ENCODE measurements at places on chromosomes 4 and X. TPM values are rescaled to one million over a fixed set of nuclear protein-coding genes. Genes with fewer than 3 reads are reported as not detected.

Gene RASL11B
- total RNA-seq, result not detected

Gene KIAA0232
- total RNA-seq, result 5.7 TPM

GRCh38 chr4:124449881-124450280, 262.7 kb downstream of the ANKRD50 start:
- DNase-seq, result no peak

Gene TFE3
- total RNA-seq, result 53.6 TPM

DNA sequence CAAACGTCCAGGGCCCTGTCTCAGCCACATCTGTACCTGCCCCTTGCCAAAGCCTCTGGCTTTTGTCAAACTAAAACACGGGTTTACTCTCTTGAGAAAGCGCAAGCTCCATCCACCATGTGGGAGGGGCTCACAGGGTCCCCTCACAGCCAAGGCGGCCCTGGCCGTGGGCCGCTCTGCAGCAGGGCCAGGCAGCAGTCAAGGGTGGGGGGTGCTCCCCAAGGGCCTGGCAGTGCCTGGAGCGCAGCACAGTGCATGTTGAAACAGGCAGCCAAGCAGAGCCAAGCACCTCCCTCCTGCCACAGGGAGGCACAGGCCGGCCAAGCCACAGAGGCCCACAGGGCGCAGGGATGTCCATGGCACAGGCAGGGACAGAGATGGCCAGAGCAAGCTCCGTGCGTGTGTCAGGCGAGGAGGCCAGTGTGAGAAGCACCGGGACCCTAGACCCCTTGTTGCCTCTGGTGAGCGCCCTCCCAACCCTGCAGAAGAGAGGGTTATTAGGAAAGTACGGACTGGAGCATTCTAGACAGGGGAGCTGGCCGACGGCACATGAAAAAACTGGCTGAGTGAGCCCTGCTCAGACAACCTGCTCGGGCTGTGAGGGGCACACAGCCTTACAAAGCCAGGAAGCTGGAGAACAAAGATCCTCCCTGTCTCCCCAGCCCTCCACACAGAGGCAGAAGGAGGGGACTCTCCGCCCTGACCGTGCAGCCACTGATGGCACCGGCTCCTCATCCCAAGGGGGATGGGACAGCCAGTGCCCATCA, 39.0 kb downstream of the FAM53A start:
- no peak for DNase-seq

- no peak for DNase-seq
Measured at GRCh38 chr4:140426610-140427105, 790 bp downstream of the CLGN start.

GRCh38 chr4:137390707-137391106, 141.6 kb downstream of the PCDH18 start:
- DNase-seq, result no peak

Gene GAGE1
- total RNA-seq, result not detected

- no peak for DNase-seq
Measured at GRCh38 chrX:120406638-120407037, 44.7 kb downstream of the ATP1B4 start.

Gene CEP135
- total RNA-seq, result 5.5 TPM

DNA sequence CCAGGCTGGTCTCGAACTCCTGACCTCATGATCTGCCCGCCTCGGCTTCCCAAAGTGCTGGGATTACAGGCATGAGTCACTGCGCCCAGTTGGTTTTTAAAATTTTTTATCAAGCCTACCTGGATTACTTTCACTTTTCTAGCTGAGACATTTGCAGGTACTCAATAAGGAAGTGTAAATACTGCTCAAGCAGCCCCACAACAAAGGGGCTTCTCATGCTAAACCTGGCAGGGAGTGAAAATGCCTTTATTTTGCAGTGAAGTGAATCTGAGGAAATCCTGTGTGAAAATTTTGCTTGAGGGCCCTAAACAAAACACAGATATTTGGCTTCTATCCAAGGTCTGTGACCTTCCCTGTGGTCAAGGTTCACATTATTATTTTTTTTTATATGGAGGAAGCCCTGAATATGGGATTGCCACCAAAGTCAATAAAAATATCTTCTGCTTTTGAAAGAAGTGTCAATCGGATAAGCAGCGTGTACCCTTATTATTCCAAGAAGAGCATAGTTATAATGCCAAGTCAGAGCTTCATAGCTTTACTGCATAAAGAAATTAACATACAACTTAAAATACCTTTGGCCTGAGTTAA, 481.0 kb downstream of the SH2D1A start:
- no peak for DNase-seq

DNA sequence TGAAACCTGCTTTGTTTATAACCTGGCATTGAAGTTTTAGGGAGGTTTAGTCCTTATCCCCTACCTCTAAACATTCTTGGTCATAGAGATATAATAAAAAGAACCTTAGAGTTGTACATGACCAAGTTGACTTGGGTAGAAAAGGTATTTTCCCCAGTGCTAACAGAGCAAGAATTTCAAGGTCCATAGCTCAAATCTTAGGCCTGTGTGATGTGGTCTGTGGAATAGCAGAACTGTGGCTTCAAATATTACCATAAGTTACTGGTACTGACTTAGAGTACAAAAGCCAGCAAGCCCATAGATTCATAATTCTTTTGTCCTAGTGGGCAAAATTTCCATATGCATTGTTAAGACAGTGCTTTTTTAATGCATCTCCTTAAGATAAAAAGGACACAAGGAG, 91.2 kb downstream of the GPRIN3 start:
- no peak for DNase-seq

Gene NLGN4X
- not detected for total RNA-seq

DNA sequence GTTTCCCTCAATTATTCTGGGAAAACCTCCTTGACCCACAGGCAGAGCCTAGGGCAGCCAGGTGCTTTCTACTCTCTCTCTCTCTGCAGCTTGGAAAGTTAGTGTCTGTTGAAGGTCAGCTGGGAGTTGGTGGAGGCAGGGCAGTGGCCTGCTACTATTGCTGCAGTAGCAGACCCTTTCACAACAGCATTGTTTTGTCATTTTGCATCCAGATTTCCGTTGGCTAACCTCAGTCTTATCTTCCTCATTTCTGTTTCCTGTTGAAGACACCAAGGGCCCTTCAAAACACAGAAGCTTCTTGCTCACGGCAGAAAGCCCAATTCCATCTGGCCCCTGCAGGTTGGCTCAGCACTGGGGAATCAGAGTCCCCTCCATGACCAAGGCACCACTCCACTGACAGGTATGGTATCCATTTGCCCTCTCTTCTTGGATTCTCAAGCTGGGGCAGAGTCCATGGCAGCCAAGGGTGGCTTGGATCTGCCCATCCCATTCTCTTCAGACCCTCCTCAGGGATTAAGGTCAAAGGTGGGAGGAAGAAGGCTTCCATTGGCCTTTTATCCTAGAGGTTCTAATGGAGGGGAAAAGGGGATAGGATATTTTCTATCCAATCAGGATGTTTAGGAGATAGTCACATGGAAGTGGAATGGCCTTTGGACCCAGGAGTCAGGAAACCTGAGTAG, 24.6 kb downstream of the VSIG4 start:
- DNase-seq, result no peak

- no peak for DNase-seq
Measured at GRCh38 chr4:79913581-79913980, 159.4 kb downstream of the ANTXR2 start.

GRCh38 chrX:150616863-150617198, 48.4 kb downstream of the MTM1 start:
- no peak for DNase-seq

Gene MRPL1
- 19.9 TPM for total RNA-seq

DNA sequence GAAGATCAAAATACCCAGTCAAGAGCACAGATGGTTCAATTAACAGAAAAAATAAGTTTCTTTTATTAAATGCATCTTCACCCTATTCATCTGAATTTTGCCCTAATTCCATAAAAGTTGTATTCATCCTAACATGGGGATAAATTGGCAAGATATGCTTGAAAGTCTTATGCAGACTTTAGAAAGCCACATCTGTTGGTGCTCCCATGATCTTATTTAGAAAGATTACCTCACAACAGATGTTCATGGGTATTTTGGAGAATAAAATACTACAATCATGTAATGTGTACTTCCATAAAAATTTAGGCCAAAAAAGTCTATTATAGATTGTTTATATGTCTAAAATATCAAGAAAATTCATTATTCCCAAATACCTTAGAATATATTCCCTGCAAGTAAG, 510.3 kb downstream of the TECRL start:
- no peak for DNase-seq

GRCh38 chr4:99264927-99265326, 25.9 kb downstream of the ADH1A start:
- DNase-seq, result no peak

- peak; percentile 5 for DNase-seq
Measured at GRCh38 chr4:130855533-130855932, 1759.6 kb downstream of the C4orf33 start.

Gene AVPR2
- not detected for total RNA-seq

- no peak for DNase-seq
Measured at GRCh38 chr4:6200922-6201362, 593 bp upstream of the JAKMIP1 start.

DNA sequence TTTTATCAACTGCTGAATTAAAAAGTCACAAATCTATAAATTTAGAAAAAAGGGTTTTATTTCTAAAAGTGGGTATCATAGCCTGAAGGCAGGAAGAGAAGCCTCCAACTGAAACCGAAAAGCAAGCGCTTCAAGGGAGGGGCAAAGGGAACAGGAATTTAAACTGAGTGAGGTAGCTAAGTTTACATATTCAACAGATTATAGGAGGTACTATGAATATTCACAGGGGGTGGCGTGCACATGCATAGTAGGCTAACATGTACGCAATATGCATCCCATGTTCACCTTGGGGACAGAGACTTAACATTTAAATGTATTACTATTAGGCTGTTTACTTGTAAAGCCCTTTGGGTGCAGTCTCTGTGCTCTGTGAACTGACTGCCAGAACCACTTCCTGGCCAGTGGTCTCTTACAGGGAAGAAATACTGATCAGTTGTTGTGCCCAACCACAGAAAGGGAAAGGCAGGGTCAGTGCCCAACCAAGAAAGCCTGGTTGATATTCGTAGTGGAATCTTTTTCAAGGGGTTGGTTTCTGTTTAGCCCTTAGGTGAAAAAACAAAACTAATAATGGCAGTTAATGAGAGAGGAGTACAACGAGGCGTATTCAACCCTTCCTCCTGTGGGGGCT, 168.7 kb upstream of the GALNTL6 start:
- DNase-seq, result no peak

Gene ATP1B4
- not detected for total RNA-seq

GRCh38 chr4:187307131-187307530, 583.5 kb upstream of the FAT1 start:
- no peak for DNase-seq

Gene UGT2B17
- total RNA-seq, result not detected

DNA sequence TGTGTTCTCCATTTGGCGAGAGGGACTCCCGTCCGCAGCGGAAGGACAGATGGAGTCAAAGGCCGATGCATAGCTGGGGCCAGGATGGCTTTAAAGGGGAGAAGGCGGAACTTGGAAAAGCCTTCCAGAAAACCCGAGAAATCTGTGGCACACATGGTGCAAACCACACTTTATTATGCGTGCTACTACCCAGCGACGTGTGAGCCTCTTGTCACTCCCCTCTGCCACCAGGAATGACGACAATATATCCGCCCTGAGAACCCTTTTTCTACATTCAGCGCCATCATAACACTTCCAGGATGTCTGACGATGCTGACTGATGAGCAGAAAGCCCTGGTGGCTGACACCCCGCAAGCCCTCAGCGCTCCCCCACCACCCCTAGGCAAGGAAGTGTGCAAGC, 689 bp upstream of the DCHS2 start:
- no peak for DNase-seq

Measured in HT-29 (cell line).